ENCODE measurements at places on chromosomes 2 and 18.

DNA sequence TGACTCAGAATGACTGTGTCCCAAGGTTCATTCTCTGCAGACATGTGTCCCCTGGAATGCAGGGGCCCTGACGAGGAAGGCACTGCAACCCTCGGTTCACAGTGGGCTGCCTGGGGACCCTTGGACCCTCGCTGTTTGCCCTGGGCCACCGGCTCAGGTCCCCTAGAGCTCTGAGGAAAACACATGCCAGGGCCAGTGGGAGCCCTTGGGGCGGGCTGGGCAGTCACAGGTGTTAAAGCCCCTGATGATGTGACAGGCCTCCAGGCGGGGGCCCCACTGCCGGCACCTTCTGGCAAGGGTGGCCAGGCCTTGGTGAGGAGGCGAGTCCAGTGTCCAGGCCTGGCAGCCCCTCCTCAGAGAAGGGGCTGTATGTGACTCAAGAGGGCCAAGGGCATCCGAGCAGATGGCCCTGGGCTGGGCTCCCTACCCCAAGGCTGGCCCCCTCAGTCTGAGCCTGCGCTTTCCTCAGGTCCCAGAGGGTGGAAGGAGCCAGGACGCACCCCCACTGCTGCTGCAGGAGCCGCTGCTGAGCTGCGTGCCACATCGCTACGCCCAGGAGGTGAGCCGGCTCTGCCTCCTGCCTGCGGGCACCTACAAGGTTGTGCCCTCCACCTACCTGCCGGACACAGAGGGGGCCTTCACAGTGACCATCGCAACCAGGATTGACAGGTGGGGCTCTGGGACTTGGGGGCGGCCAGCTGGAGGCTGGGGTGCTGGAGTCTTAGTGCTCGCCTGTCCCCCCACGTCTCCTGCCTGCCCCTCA is 11.1 kb downstream of the CAPN10 start:
- DNase-seq = no peak

DNA sequence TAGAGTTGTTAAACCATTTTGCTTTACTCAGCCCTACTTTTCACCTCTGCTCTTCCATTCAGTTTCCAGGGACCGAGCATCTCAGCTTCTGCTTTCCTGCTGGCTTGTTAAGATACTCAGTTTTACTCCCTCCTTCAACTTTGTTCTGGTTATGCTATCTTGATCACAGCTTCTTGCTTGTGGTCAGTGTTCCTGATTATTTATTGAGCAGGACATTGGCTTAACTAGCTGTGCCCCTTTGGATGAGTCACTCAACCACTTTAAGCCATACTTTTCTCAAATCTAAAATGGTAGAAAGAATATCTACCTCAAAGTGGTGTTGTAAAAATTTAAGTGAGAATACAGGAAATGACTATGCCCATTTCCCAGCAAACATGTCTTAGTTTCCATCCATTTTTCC is 124.0 kb downstream of the KYNU start:
- DNase-seq = no peak

DNA sequence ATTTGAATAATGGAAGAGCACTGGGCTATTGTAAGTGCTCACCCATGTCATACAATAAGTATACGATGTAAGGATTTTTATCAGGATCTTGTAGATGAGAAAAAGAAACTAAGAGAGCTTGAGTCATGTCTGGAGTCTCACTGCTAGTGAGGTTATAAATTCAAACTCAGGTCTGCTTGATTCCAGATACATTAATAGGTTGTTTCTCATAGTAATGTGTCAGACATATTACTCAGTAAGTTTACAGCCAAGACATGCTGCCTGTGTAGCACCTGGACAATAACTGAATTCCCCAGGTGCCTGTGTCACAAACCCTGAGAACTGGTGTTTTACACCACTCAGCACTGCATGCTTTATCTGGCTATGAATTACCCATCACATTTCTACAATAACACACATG is 216.9 kb upstream of the LRP1B start:
- DNase-seq = no peak

- DNase-seq = no peak
These were observed 21.6 kb downstream of the PMAIP1 start for GRCh38 chr18:59921384-59921891.

DNA sequence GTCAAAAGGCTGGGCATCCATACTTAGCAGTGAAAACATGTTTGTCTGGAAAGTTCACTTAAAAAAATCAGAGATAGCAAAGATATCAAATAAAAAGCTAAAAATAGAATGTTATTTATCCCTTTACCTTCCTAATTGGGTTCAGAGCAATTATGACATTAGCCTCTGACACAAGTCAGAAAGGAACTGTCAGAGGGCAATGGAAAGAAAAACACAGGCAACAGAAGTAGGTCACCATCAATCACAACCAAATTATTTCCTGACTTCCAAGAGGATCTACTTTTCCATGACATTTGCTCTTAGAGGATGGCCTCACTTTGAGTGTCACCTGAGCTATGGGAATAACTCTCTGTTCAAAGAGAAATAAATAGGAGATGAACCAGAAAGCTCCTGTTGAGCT is 27.5 kb downstream of the MYOM1 start:
- DNase-seq = no peak

DNA sequence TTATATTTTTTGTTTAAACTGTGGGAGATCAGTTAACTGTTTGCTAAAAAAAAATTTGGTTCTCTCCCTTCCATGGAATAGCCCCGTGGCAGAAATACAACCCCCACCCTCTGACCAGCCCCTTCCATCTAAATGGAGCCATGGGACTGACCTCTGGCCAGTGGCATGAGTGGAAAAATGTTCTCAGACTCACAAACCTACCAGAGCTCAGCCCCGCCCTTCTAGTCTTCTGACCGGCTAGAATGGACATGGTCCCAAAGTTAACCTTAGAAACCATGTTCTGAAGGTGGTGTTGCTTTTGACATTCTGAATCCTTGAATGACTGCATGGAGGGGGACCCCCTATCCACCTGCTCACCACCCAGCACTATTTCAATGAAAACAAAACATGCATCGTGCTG is 1.3 kb upstream of the CHRNA1 start:
- no peak for DNase-seq

DNA sequence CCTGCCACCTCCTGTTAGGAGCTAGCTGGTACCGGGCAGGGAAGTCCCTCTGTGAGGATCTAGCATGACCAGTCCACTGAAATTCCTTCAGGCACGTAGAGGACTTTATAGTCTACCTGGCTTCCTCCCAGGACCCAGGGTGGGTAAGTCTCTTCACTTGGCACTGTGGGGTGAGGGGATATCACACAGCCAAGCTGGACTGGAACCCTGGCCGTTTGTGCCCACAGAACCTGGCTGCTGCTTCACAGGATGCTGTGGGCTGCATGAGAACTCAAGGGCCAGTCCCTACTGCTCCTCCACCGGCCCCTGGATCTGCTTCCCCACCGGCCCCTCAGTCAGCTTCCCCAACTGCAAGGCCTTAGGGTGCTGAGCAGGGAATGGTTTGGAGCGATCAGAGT is 35.8 kb downstream of the HS1BP3 start:
- no peak for DNase-seq

DNA sequence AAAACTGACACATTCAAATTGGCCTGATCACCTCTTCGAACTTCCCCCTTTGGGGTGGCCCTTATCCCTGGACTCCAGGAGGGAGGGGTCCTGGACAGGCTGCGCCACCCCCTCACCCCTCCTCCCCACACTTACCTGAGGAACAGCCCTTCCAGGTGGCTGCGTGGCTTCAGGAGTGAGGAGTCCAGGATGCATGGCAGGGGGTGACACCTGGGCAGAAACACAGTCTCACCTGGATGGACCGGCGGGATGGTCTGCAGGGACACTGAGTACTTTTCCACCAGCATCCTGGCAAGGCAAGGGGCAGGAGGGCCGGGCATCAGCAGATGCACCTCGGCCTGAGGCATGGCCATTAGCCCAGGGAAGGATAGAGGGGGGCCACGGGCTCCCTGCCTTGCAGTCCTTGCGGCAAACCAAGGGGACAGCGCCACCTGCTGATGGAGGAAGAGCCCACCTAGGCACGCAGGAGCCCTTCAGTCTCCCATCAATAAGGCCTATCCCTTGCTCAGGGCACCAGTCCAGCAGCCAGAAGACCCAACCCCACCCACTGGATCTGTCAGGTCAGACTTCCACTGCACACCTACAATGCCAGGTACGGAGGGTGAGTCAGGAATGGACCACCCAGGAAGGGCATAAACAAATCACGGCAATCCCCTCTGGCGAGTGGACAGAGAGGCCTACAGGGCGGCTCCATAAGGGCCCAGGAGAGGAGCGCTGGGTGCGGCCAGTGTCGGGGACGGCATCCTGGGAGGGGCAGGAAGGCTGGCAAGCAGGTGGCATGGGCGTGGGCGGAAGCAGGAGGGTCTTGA is 26.0 kb downstream of the FAM178B start:
- DNase-seq = peak; percentile 79

GRCh38 chr2:28381225-28382180 is 11.2 kb upstream of the FOSL2 start:
- no peak for DNase-seq

DNA sequence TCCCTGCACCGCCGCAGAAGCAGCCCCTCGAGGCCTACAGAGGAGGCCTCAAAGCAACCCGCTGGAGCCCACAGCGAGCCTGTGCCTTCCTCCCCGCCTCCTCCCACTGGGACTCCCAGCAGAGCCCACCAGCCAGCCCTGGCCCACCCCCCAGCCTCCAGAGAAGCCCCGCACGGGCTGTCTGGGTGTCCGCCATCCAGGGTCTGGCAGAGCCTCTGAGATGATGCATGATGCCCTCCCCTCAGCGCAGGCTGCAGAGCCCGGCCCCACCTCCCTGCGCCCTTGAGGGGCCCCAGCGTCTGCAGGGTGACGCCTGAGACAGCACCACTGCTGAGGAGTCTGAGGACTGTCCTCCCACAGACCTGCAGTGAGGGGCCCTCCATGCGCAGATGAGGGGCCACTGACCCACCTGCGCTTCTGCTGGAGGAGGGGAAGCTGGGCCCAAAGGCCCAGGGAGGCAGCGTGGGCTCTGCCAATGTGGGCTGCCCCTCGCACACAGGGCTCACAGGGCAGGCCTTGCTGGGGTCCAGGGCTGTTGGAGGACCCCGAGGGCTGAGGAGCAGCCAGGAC is 31.2 kb downstream of the GPC1 start:
- DNase-seq = no peak

GRCh38 chr2:152508446-152508845 is 173.5 kb downstream of the FMNL2 start:
- DNase-seq = no peak

DNA sequence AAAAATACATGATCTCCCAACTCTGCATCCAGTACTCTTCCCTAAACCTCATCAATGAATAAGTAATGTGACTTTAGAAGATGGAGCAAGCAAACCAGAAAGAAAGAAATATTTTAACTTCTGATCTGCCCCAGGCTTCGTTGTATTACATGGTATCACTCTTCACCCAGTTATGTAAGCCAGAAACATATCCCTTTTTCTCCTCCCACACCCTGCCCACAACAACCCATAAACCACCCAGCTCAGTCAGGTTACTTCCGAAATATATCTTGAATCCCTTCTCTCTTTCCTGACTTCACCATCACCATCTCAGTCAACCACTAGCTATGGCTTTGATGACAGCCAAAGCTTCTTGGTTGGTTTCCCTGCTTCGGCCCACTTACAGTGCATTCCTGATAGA is 295.8 kb upstream of the PARD3B start:
- DNase-seq = no peak

GRCh38 chr2:37748541-37748940 is 77.1 kb upstream of the CDC42EP3 start:
- no peak for DNase-seq

- DNase-seq = peak; percentile 44
These were observed 362.4 kb downstream of the KCNJ3 start for GRCh38 chr2:155060896-155061295.

DNA sequence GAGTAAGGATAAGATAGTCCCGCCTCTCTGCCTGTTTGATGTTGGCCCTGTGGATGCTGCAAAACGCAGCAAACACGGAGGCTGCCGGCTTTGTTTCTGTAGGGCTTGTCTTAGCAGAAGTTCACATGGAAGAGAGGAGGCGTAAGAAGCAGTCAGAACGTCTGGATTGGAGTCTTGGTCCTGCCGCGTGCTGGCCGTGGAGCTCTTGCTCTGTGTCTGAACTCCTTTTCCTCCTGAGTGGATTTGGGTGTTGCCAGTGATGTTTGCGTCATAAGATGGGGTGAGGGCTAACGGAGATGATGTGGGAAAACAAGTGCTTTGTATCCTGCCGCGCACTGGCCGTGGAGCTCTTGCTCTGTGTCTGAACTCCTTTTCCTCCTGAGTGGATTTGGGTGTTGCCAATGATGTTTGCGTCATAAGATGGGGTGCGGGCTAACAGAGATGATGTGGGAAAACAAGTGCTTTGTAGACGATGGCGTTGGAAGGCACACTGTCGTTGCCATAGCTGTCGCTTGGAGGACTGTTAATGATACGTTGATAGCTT is 240.9 kb downstream of the AGAP1 start:
- no peak for DNase-seq

GRCh38 chr2:3601561-3602271 is 6.8 kb downstream of the COLEC11 start:
- no peak for DNase-seq

- no peak for DNase-seq
These were observed 16.1 kb downstream of the MLPH start for GRCh38 chr2:237503201-237503600.

- DNase-seq = no peak
These were observed 20.6 kb upstream of the EXOC6B start for GRCh38 chr2:72846171-72847095.

DNA sequence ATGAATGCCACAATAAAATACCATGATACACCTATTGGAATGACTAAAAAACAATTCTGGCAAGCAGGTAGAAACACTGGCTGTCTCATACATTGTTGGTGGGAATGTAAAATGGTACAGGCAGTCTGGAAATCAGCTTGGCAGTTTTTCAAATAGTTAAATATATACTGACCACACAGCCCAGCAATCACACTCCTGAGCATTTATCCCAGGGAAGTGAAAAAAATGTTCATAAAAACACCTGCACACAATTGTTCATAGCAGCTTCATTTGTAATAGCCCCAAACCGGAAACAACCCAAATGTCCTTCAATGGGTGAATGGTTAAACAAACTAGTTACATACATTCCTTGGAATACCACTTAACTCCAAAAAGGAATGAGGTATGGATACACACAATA is 137.2 kb downstream of the TFCP2L1 start:
- no peak for DNase-seq

DNA sequence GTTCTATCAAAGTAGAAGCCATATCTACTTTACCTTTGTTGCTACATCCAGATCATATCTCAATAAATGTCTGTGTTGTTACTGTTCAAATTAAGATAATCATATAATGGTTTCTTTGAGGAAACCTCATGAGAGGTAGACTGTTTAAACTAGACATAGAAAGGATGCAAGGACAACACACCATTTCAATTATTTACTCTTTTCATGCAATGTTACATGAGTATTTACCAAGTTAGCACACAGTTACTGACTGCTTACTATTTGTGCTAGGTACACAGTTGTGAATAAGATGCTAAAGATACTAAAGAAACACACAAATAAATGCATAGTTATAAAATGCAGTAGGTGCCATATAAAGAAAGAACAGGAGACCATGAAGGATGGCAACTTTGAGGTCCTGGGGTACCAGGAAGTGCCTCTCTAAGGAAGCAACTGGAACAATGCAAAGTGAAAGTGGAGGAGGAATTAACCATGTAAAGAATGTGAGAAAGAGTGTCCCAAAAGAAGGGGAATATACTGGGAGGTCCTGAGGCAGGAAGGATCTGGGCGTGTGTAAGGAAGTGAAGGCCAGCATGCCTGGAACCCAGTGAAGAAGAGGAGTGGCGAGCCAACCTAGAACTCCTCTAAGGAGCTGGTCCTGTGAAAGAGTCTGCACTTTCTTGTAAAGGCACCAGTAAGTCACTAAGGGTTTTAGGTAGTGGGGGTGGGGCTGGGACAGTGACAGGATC is 39.4 kb downstream of the RBMS1 start:
- DNase-seq = no peak

Measured in NCI-H524 (cell line).